ENCODE measurements at places on chromosomes 7 and 10. TPM values are rescaled to one million over a fixed set of nuclear protein-coding genes. Genes with fewer than 3 reads are reported as not detected.

- peaks cover 2% of the 10 kb centered on the region for H3K4me1 ChIP-seq
- no peaks in the 10 kb centered on the region for H3K36me3 ChIP-seq
- DNase-seq, result no peak
These were observed 38.2 kb downstream of the GBF1 start for GRCh38 chr10:102283488-102283887.

- no peak overlapping the region for H3K27ac ChIP-seq
- no peaks in the 10 kb centered on the region for H3K27me3 ChIP-seq
- no peaks in the 10 kb centered on the region for H3K4me1 ChIP-seq
- DNase-seq, result no peak
- H3K36me3 ChIP-seq, result no peaks in the 10 kb centered on the region
These were observed 9.1 kb downstream of the LANCL2 start for GRCh38 chr7:55374213-55374612.

GRCh38 chr7:106122713-106123112 lies 10.6 kb upstream of the SYPL1 start:
- no peak overlapping the region for H3K4me3 ChIP-seq
- no peaks in the 10 kb centered on the region for H3K36me3 ChIP-seq
- peaks cover 2% of the 10 kb centered on the region for H3K4me1 ChIP-seq
- DNase-seq, result no peak
- H3K27ac ChIP-seq, result no peak overlapping the region

DNA sequence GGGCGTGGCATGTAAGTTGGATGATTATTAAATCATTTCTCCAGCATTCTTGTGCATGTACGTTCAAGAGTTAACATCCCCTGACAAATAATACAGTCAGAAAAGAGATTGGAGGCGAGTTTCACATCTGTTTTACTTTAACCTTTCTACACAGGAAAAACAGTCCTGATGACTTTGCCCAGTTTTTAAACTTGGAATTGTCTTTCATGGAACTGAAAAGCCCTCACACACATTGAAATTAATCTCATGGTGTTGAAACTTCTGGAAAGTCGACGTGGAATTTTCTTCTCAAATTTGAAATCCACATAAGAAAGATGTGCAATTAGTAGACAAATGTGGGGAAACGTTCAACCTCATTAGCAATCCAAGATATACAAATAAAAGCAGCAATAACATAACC lies 31.2 kb upstream of the ZNF438 start:
- no peak for DNase-seq
- no peaks in the 10 kb centered on the region for H3K27me3 ChIP-seq
- H3K4me3 ChIP-seq, result no peak overlapping the region
- H3K36me3 ChIP-seq, result no peaks in the 10 kb centered on the region
- no peak overlapping the region for H3K27ac ChIP-seq

DNA sequence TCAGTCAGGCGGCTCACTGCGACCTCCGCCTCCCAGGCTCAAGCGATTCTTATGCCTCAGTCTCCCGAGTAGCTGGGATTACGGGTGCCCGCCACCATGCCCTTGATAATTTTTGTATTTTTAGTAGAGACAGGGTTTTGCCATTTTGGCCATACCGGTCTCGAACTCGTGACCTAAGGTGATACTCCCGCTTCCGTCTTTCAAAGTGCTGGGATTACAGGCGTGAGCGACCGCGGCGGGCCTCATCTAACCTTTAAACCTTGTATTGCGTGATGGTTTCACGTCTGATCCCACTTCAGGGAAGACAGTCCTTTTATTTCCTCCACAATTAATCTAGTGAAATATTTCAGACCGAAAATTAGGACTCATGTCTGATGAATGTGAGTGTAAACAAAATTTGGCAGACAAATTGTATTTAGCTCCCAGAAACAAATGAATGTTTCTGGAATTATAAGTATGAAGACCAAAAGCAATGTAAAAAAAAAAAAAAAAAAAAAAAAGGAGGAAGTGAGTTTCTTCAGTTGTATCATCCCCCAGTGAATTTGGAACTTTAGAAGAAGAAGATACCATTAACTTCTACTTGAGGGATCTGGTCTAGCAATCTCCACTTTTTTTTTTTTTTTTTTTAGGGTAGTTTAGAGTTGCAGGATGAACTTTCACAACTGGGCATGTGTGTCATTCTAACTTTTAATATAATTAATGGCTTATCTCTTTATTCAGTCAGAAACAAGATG lies 1.6 kb downstream of the NUP42 start:
- H3K4me3 ChIP-seq, result peak overlapping the region; percentile 84
- DNase-seq, result no peak
- H3K27ac ChIP-seq, result no peak overlapping the region
- H3K4me1 ChIP-seq, result peaks cover 10% of the 10 kb centered on the region
- no peaks in the 10 kb centered on the region for H3K36me3 ChIP-seq
- no peaks in the 10 kb centered on the region for H3K27me3 ChIP-seq

DNA sequence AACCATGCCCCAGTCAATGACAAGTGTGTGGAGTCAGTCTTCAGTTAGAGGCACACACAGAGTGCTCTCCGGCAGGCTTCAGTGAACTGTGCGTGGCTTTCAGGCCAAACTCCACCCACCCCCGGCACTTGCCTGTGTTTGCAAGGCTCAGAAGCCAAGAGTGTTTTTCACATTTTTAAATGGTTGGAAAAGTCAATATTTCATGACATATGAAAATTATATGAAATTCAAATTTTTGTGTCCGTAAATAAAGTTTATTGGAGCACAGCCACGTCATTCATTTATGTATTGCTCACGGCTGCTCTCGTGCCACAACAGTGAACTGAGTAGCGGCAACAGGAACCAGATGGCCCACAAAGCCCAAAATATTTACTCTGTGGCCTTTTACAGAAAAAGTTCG lies 104.7 kb downstream of the SFMBT2 start:
- no peaks in the 10 kb centered on the region for H3K4me1 ChIP-seq
- DNase-seq, result no peak
- H3K27ac ChIP-seq, result no peak overlapping the region
- H3K27me3 ChIP-seq, result no peaks in the 10 kb centered on the region
- no peaks in the 10 kb centered on the region for H3K36me3 ChIP-seq

GRCh38 chr7:148711191-148712102 lies 12.7 kb downstream of the CUL1 start:
- no peak overlapping the region for H3K4me3 ChIP-seq
- no peak for DNase-seq
- H3K36me3 ChIP-seq, result no peaks in the 10 kb centered on the region

DNA sequence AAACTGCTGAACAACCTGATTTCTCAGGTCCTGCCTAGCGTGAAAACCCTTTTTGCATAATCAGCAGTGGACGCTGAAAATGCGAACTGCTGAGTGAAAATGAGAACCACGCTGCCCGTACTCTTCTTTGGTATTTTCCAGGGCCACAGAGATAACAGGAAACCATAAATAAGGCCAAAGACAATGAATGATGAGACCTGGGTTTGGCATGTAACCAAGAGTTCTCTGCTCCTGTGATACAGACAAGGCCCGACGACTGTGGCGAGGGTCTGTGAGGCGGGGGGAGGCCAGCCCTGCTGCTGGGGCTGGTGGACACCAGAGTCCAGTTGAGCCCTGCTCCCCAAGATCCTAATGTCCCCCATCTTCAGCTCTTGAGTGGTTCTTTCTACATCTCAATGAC lies 236.0 kb downstream of the WDR11 start:
- no peaks in the 10 kb centered on the region for H3K4me1 ChIP-seq
- H3K36me3 ChIP-seq, result no peaks in the 10 kb centered on the region
- DNase-seq, result no peak
- no peak overlapping the region for H3K4me3 ChIP-seq

DNA sequence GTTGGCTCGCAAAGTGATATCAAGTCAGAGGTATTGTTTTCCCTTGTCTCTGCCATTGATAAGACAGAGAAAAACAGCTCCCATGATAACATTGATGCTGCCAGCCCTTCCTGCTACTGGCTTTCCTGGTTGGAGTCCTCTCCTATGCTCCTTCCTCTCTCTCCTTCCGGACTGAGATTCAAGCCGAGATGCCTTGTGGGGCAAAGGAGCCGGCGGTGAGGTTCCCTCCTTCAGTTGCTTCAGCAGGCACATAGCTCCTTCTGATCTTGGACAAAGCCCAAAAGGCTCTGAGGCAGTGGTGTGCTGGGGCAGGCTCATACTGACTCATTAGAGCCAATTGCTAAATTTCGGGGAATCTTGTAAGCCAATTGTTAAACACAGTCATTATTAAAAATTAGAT lies 8.8 kb upstream of the ZCCHC24 start:
- H3K27ac ChIP-seq, result no peak overlapping the region
- DNase-seq, result no peak
- H3K4me1 ChIP-seq, result peaks cover 2% of the 10 kb centered on the region
- H3K4me3 ChIP-seq, result no peak overlapping the region
- H3K27me3 ChIP-seq, result no peaks in the 10 kb centered on the region

- H3K27me3 ChIP-seq, result no peaks in the 10 kb centered on the region
- DNase-seq, result no peak
- no peak overlapping the region for H3K27ac ChIP-seq
- H3K4me1 ChIP-seq, result no peaks in the 10 kb centered on the region
- no peaks in the 10 kb centered on the region for H3K36me3 ChIP-seq
- no peak overlapping the region for H3K4me3 ChIP-seq
These were observed 96.4 kb downstream of the CARD11 start for GRCh38 chr7:2947058-2947780.

- H3K27me3 ChIP-seq, result no peaks in the 10 kb centered on the region
- H3K27ac ChIP-seq, result no peak overlapping the region
- H3K4me1 ChIP-seq, result no peaks in the 10 kb centered on the region
- DNase-seq, result no peak
These were observed 15.6 kb downstream of the CALCR start for GRCh38 chr7:93558705-93559614.

GRCh38 chr10:85696893-85697292 lies 669.7 kb downstream of the GRID1 start:
- no peak overlapping the region for H3K27ac ChIP-seq
- no peak overlapping the region for H3K4me3 ChIP-seq
- no peaks in the 10 kb centered on the region for H3K4me1 ChIP-seq
- no peaks in the 10 kb centered on the region for H3K36me3 ChIP-seq
- H3K27me3 ChIP-seq, result no peaks in the 10 kb centered on the region

- DNase-seq, result peak; percentile 33
- H3K36me3 ChIP-seq, result no peaks in the 10 kb centered on the region
- no peak overlapping the region for H3K27ac ChIP-seq
- no peaks in the 10 kb centered on the region for H3K27me3 ChIP-seq
These were observed 30.6 kb downstream of the POR start for GRCh38 chr7:75945297-75946168.

- H3K36me3 ChIP-seq, result no peaks in the 10 kb centered on the region
- no peak overlapping the region for H3K4me3 ChIP-seq
- no peak for DNase-seq
These were observed 220.3 kb downstream of the EBF3 start for GRCh38 chr10:129743738-129744133.

DNA sequence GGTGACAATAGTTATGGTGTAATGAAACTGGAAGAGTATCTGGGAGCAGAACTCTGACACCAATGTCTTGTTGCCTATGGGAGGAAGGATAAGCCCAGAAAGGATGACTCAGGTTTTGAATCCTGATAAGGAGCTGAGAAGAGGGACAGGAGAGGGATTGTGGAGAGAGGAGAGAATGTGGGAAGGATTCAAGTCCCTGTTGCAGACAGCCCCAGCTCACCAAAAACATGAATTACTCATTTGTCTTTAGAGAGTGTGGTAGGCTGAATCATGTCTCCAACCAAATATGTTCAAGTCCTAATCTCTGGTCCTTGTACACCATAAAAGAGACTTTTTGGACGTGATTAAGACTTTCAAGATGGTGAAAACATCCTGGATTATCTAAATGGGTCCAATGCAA lies 206.9 kb upstream of the PHYHIPL start:
- no peak overlapping the region for H3K27ac ChIP-seq
- DNase-seq, result no peak
- no peaks in the 10 kb centered on the region for H3K27me3 ChIP-seq
- no peaks in the 10 kb centered on the region for H3K4me1 ChIP-seq
- H3K4me3 ChIP-seq, result no peak overlapping the region
- H3K36me3 ChIP-seq, result no peaks in the 10 kb centered on the region

- H3K36me3 ChIP-seq, result no peaks in the 10 kb centered on the region
- H3K27ac ChIP-seq, result no peak overlapping the region
- H3K4me3 ChIP-seq, result no peak overlapping the region
- no peaks in the 10 kb centered on the region for H3K4me1 ChIP-seq
- H3K27me3 ChIP-seq, result no peaks in the 10 kb centered on the region
These were observed 629.1 kb downstream of the SORCS1 start for GRCh38 chr10:106535304-106535953.

GRCh38 chr10:35925493-35925892 lies 283.4 kb upstream of the FZD8 start:
- DNase-seq, result no peak
- no peak overlapping the region for H3K4me3 ChIP-seq
- H3K36me3 ChIP-seq, result no peaks in the 10 kb centered on the region
- H3K4me1 ChIP-seq, result peaks cover 2% of the 10 kb centered on the region

DNA sequence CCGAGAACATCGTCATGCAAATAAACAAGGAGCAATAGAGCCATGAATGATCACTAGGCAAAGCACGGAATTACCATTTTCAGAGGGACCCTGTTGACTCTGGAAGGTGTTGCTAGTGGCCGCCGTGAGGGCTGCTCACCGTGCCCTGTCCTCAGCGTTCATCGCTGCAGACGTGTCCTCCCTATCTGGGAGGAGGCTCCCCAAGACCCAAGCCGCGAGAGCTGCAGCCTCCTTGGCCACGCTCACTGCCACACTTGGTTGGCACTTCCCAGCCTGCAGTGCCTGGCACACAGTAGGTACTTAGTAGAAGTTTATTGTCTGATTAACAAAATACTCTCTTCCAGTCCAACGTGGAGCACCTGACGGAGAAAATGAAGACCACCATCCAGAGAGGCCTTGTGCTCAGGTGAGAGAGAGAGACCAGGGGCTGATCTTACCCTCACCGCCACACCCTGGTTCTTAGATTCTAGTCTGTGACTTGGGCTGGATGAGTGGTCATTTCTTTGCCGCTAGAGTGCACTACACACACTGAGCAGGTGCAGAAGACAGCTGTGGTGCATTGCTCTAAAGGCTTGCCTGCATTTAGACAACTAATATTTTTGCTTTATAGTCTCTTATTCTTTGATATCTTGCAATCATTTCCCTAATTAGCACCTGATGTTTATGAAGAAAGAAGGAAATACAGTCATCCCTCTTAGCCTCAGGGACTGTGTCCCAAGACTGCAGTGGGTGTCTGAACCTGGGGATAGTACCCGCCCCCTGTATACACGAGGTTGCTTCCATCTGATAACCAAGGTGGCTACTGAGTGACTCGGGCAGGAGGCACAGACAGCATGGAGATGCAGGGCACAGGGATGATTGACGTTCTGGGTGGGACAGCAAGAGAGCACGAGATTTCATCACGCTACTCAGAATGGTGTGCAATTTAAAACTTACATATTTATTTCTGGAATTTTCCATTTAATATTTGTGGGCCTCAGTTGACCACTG lies 40.3 kb downstream of the PITRM1 start:
- no peaks in the 10 kb centered on the region for H3K4me1 ChIP-seq
- H3K27me3 ChIP-seq, result no peaks in the 10 kb centered on the region
- DNase-seq, result no peak
- no peak overlapping the region for H3K4me3 ChIP-seq

TMEM139 gene
- total RNA-seq, result 0.35 TPM

MOGAT3 gene
- total RNA-seq, result not detected

ZPBP gene
- total RNA-seq, result 0.32 TPM

NOLC1 gene
- total RNA-seq, result 63.0 TPM

CLRN3 gene
- total RNA-seq, result 0.24 TPM

ITIH2 gene
- total RNA-seq, result not detected

SP4 gene
- total RNA-seq, result 16.0 TPM

GIMAP1 gene
- 1.6 TPM for total RNA-seq
